Suppressor macrophage treated with lipopolysaccharide for 1 hour (primary cell): ENCODE measurements at places on chromosomes 13 and 19.

DNA sequence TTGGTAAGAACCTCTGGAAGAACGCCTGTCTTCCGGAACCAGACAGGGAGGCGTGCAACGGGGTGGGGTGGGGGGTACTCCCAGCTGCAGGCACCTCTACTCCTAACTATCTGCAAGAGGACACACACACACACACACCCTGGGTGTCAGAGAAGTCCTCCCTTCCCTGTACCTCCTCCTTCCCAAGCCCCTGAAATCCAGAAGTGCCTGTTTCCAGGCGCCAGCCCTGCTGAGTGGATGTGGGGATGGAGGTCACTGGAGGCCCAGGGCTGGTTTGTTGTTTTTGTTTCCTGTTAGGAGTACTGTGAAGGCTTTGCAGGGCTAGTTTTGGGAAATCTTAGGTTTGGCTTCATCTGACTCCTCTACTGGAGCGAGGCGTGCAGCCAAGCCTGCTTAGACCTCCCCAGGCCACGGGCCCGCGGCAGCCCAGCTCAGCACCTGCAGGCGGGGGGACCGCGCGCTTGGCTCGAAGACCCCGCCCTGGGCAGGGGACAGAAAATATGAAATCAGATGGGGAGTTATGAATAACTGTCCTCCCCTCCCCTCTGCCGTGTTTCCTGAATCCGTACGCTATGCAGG, 36.4 kb downstream of the SOX1 start:
- no peak for DNase-seq

GRCh38 chr19:51135004-51135403, 7.1 kb upstream of the SIGLEC7 start:
- DNase-seq: no peak

- no peak for DNase-seq
Observed at GRCh38 chr19:43315851-43316250, 37.6 kb upstream of the CD177 start.

- no peak for DNase-seq
Observed at GRCh38 chr13:101618440-101619187, 166.1 kb downstream of the ITGBL1 start.

GRCh38 chr13:34207334-34207733, 389.4 kb downstream of the RFC3 start:
- DNase-seq: no peak

DNA sequence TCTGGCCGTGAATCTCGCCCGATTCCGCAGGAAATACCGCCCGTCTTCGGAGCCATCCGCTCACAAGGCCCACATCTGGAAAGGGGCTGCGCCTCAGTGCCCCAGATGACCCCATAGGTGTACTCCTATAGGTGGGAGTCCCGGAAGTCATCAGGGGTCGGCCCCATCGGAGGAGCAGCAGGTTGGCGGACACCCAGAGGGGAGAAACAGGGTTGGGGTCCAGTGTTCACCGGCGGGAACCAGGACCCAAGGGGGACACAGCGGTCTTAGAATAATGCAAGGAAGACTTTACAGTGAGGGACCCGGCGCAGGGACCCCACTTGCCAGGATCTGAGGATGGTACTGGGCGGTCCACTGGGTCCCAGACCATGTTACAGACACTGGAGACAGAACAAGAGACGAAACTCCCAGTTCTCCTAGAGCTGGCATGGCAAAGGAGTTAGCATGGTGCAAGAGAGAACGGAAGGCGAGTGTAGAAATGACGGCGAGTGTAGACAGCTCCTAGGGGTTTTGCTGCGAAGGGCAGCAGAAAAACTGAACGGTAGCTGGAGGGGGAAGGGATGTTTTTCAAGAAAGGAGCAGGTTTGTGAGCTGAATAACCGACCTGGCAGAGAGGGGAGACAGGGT, 4.2 kb upstream of the RGL3 start:
- no peak for DNase-seq

- DNase-seq: no peak
Observed at GRCh38 chr19:19081642-19082151, 17.9 kb downstream of the SLC25A42 start.

- no peak for DNase-seq
Observed at GRCh38 chr19:1155352-1156304, 18.4 kb downstream of the SBNO2 start.

- no peak for DNase-seq
Observed at GRCh38 chr19:19429361-19429760, 23.9 kb downstream of the GATAD2A start.
